ENCODE measurements at places on chromosomes 12 and 14.

GRCh38 chr14:90263748-90264449 is 7.5 kb downstream of the PSMC1 start:
- no peak for DNase-seq

DNA sequence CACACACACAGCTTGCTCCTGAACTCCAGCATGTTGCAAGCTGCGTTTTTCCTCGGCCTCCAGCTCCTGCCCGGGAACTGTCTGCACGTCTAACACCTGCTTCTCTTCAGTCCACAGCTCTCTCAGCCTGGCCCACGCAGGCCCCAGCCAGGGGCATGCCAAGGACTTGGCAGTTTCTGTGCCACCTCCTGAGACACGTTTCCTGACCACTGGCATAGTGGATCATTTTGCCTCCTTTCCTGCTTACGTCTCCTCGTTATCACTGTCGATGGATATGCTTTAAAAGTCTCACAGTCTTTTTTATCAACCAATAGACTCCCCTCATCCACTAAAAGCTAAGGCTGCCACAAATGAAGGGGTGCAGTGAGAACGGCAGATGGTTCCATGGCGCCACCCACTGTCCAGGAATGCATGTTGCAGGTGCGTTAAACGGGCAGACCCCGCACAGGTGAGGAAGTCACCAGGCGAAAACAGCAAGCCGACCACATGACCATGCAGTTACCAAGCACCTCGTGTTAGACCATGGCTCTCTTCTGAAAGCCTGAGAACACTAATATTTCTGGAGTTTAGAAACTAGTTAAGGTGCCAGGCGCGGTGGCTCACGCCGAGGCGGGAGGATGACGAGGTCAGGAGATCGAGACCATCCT is 14.7 kb upstream of the TEAD4 start:
- DNase-seq: peak; percentile 70

- no peak for DNase-seq
These were observed 2.7 kb upstream of the SIVA1 start for GRCh38 chr14:104750056-104750752.

- DNase-seq: no peak
These were observed 302.5 kb downstream of the EMP1 start for GRCh38 chr12:13499008-13499407.

GRCh38 chr12:64877363-64878004 is 53.0 kb downstream of the TBC1D30 start:
- peak; percentile 35 for DNase-seq

- DNase-seq: no peak
These were observed 172.2 kb downstream of the NPAS3 start for GRCh38 chr14:33110737-33111443.

DNA sequence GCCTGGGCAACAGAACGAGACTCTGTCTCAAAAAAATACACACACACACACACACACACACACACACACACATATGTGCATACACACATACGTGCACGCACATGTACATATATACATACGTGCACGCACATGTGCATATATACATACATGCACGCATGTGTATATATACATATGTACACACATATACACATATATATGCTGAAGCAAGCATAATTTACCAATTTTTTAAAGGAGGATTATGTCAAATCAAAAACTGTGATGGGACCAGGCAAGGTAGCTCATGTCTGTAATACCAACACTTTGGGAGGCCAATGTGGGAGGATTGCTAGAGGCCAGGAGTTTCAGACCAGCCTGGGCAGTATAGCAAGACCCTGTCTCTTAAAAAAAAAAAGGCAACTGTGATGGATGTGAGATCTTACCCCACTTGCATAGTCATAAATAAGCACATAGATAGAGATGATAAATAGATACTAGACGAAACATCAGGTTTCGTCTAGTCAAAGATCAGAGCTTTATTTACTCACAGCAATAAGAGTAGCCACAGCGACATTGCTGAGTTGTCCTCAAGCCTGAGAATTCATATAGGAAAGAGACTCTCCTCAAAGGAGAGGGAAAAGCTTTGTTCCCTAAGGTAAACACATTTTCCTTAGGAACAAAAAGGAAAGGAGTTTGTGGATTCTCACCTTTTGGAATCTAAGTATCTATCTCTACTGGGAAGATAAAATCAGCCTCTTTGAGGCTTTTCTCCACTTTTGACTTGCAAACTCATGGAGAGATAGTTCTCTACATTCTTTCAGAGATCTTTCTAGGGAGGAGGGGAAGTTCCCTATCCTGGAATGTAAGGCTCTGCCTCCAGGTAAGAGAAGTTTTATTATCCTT is 74.7 kb upstream of the AMN1 start:
- no peak for DNase-seq

GRCh38 chr12:109581856-109582255 is 8.3 kb downstream of the MVK start:
- DNase-seq: no peak

GRCh38 chr14:104280085-104280901 is 141.9 kb downstream of the KIF26A start:
- no peak for DNase-seq
